ENCODE measurements at places on chromosomes 4 and X.

DNA sequence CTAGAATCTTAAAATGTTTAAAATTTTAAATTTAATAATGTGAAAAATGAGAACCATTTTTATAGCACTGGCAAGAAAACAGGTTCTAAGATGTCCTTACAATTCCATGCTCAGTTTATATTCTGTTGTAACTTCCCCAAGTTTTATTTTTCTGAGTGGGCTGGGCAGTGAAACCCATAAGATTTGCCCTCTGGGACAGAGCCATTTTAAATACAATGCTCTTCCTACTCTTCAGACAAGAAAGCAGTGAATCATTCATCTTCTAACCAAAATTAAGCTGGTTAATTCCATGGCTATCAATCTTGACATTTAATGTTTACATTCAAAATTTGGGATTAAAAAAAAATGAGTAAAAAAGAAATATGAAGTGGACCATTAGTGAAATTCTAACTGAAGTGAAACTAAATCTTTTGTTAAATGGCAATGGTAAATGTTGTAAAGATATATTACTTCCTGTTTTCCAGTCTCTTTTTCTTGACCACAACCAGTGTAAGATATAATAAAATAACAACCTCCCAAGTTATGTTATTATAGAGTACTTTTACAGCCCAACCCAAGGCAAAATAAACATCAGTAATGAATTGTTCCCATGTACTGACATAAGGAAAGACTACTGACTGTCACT, 37.2 kb upstream of the PTPN13 start:
- DNase-seq = no peak

- no peak for DNase-seq
These were observed 134.5 kb downstream of the MGST2 start for GRCh38 chr4:139800082-139800481.

DNA sequence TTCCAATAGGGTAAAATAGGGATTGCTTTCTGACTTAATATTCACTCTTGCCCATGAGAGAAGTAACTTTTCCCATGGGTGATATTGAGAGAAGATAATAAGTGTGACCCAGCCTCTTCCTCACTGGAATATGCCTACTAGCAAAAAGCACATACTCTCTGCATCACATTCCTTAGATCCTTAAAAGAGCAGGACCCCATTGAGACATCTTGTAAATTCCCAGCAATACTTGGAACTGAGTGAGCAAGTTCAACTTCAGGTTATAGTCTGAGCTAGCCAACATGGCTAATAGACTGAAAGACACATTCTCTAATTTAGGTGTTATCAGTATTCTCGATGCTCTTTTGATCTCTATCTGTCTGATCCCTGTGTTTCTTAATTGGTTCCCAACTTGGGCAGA, 1372.3 kb downstream of the STIM2 start:
- no peak for DNase-seq

- DNase-seq = no peak
These were observed 91.9 kb downstream of the TSPAN5 start for GRCh38 chr4:98566361-98567008.

GRCh38 chr4:16897991-16898827, at the start of gene LDB2:
TSS of gene LDB2 (minus strand) at chr4:16898645.
- DNase-seq = peak; percentile 59
